ENCODE measurements at places on chromosomes 3 and 15.

DNA sequence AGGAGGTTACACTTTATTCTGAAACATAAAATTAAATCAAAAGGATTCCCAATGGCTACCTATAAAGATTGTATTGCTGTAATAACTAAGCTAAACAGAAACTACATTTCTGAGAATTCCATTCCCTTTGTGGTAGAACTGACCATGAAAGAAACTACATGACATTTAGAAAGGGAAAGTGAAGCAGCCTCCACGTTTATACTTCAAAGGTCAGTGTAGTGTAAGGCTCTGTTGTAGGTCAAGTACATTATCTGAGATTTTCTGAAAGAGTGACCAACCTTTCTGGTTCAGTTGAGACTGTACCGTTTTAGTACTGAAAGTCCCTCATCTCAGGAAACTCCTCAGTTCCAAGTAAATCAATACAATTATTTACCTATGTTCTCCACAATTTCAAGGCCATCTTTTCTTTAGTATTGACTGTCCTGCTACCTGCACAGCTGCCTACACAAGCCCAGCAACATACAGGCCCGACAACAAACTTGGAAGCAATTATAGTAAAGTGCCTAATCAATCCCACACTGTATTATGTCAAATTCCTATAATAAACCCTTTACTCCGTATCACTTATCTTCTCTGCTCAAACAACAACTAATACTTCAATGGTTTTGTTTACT, 343.0 kb downstream of the PLOD2 start:
- peak; percentile 11 for DNase-seq

GRCh38 chr3:45261333-45262110, 35.4 kb upstream of the TMEM158 start:
- no peak for DNase-seq

- DNase-seq = no peak
Measured at GRCh38 chr15:99310745-99311144, 59.5 kb downstream of the LRRC28 start.

GRCh38 chr15:70741107-70741531, 22.2 kb downstream of the UACA start:
- DNase-seq = peak; percentile 98

DNA sequence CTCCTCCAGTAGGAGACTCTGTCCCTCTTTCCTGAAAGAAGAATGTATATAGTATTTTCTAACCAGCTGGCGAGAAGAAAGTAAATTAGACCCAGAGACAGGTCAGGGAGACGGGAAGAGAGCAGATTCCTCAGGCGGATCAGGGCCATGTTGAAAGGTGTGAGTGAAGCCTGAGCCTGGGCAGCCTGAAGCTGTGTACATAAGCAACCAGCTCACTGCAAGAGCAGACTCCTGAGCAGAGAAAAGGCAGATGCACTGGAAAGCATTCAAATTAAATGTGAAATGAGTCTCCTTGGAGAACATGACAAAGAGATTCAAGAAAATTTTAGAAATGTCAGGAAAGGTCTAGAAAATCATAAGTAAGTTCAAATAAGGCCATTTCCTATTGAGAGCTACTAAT, 165.8 kb downstream of the GOLIM4 start:
- peak; percentile 10 for DNase-seq

DNA sequence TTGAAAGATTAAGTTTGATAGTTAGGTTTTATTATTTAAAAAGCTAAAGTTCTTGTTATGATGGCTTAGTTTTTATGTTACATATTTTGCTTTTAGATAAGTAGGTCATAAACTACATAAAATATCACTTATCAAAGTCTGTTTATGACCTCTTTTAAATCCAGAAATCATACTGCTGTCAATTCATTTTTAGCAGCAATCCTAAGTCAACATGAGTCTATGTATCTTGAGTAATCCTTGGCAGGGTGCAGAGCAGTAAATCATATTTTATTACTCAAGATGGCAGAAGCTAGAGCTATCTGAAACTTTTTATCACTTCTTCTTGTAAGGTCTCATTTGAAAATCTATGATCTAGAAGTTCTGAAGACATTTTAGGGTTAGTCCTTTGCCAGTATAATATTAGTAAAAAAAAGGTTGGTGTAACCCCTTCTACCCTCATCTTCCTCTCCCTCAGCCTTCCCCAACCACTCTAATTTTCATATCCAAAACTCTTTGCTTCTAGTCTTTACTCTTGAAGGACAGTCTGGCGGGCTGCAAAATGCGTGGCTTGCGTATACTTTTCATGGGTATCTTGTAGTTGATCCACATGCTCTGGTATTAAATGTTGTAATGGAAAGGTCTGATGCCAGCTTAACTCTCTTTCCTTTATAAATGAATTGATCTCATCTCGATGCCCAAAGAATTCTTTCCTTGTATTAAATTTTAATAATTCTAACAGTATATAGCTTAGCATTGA, 134.0 kb upstream of the THRB start:
- peak; percentile 7 for DNase-seq

DNA sequence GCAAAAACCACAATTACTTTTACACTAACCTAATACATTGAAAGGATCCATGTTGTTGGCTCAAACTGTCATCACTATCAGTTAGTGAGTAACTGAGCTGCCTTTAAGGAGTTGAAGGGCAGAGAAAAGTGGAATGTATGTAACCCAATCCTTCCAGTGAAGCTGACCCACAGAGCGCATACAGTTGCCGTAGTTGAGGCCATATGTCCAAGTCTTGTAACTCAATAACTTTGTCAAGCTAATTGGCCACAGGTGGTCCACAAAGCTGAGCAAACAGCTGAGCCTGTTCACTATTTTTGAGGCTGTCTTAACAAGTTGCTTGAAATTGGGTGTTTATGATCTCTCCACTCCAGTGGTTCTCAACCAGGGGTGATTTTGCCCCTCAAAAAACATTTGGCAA, 169.0 kb upstream of the SLC24A5 start:
- DNase-seq = no peak

DNA sequence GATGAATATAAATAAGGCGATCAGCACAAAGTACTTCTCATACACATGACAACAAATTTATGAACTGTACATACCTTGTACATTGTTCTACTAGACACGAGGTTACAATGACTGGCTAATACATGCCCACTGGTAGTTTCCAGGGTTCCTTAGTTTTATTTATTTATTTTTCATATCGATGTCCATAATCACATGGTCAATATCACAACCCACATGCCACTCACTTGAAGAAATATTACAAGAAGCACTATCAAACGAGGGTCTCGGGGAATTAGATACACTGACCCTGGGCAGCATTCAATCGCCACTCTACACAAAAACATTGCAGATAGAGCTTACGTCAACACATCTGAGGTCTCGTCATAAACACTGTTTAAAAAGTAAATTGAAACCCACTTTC, 21.2 kb upstream of the WNT5A start:
- DNase-seq = no peak

- DNase-seq = peak; percentile 58
Measured at GRCh38 chr3:150449169-150449721, 41.1 kb downstream of the TSC22D2 start.

GRCh38 chr3:37779289-37780152, 82.2 kb upstream of the CTDSPL start:
- peak; percentile 94 for DNase-seq

- peak; percentile 62 for DNase-seq
Measured at GRCh38 chr3:146625186-146625775, 20.1 kb upstream of the PLSCR5 start.

- DNase-seq = peak; percentile 27
Measured at GRCh38 chr15:88018869-88019641, 237.5 kb downstream of the NTRK3 start.

- peak; percentile 85 for DNase-seq
Measured at GRCh38 chr15:59339252-59339672, 33.4 kb downstream of the MYO1E start.

DNA sequence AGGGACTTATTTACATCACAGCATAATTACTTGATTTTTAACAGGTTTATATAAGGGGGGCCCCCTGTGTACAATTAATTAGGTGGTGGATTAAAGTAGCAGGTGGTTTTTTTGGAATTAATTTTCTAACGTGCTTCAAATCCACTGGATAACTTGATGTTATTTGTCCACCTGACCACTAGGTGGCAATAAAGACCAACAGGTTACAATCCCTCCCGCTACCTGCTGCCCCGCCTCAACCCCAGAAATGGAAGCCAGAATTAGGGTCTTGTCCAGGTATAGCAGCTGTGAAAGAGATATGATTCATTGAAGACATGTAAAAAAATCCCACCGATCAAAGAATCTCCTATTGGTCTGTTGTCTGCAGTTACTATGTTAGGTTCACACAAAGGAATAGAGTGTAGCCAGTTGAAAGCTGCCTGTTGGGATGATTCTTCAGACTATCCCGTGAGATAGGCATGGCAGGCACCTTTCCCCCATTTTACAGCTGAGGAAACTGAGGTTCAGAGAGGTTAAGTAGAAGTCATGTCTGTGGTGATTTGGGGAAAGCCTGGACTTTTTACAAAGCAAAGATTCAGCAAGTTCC, 44.0 kb downstream of the MFSD1 start:
- DNase-seq = peak; percentile 48

- DNase-seq = peak; percentile 2
Measured at GRCh38 chr3:72192572-72192971, 407.6 kb upstream of the PROK2 start.

DNA sequence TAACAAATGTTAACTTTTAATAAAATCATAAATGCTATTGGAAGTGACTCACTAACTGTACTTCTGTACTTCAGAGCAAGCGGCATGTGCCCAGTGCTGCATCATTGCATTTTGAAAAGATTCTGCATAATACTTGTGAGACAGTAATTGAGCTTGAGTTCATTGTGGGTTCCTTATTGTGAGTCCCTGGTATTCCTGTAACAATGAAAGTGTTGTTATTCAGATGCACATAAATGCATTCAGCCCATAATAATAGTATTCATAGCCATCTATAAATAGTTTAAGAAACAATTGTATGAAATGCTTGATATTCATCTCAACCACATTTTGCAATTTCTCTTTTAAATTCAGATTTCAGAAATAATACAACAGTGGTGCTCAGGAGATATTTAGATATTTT, 976.4 kb downstream of the CADM2 start:
- DNase-seq = no peak

DNA sequence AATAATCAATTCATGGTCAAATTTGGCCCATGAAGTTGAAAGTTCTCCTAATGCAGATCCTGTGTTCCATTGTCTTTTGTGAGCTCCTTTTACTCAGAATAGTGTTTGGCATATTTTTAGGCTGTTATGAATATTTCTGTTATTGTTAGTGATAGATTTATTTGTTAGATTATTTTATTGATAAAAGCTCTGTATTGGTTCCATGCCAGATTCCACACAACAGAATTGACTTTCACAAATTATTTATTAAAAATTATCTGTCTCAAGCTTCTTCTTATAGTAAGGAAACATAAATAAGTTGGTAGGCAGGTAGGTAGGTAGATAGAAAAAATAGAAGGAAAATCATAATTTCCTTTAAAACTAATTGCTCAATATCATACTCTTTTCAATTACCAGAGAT, 557.4 kb downstream of the CADM2 start:
- DNase-seq = no peak

DNA sequence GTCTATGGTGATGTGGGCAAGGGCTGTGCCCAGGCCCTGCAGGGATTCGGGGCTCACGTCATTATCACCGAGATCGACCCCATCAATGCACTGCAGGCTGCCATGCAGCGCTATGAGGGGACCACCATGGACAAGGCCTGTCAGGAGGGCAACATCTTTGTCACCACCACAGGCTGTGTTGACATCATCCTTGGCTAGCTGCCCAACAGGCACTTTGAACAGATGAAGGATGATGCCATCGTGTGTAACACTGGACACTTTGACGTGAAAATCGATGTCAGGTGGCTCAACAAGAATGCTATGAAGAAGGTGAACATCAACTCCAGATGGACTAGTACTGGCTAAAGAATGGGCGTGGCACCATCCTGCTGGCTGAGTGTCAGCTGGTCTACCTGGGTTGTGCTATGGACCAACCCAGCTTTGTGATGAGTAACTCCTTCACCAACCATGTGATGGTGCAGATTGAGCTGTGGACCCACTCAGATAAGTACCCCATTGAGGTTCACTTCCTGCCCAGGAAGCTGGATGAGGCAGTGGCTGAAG, 6.1 kb upstream of the USP8 start:
- no peak for DNase-seq

DNA sequence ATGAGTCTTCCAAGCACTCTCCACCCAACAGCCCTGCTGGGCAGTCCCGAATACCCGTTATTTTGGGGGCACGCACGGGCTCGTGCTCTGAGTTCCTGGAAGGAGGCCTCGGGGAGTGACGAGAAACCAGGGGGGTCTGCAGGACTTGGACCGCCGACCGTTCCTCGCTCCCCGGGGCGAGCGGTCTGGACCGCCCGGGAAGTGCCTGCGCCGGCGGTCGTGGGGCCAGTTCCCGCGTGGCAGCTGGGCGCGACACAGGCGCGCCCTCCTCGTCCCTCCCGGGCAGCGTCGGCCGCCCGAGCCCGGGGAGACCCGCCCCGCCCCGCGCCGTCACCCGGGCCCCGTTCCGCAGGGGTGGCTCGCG, 387 bp downstream of the GNB4 start:
- DNase-seq = peak; percentile 40

DNA sequence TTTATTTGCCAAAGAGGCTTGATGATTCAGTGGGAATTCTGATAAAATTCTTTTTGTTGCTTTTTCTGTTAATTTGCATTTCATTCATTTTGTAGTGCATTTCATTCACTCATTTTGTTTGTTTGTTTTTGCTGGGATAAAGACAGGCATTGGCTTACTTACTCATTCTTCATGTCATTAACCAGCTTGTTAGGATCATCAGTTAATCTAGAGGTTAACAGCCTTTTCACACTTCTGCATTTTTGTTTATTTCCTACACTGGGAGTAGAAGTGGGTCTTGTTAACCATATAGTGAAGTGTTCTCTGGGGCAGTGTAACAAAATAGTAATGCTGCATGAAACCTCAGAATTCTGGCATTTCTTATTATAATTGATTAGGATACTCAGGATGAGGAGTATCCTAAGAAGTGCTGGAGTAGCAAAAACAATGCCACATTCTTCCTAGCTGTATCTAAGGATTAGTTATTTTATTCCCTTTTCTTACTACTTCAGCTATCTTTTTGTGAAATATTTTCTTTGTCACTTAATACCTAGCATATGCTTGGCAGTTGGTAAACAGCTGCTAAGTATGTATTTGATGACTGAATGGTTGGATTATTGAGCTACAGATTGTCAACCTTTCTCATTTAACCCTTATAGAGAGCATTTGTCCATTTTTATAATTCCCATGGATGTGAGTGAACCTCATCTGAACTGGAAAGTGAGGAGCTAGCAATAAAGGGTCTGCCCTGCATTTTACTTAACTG, 135.7 kb upstream of the LRRFIP2 start:
- no peak for DNase-seq

DNA sequence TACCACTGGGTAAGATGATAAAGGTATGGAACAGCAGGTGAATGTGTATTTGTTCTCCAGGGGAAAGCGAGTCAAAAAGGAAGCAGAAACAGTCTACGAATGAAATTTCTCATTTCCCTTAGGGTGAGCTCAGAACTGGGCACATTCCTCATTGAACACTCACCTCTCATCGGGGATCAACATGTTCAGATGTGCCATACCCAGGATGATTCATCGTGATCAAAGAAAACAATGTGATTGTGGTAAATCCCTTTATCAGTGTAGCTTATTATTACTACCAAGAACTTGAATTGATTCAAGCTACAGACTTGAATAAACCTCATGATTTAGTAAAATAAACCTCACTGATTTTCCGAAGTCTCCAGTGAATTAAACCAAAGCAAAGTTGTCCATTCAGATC, 72.1 kb downstream of the GJD2 start:
- DNase-seq = peak; percentile 68

Data from choroid plexus epithelial cell (primary cell).